T-helper 1 cell (primary cell): ENCODE measurements at places on chromosomes 3 and 15.

DNA sequence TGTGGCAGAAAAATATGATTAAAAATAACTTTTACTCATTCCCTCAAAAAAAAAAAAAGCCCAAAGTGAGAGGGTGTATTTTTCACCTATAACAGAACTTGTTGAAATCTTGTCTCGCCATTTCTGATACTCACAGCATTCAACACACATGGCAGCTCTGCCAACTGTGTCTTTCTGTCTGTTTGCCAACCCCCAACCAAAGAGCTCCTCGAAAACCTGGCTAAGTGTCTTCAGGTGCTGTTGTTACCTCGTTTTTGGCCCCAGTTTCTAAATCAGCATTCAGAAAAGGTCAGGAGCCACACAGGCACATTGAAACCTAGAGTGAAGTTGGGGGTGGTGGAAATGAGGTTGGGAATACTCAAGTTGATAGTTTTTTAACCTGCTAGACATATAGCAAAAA lies 123.5 kb downstream of the TMEM108 start:
- no peak for DNase-seq

DNA sequence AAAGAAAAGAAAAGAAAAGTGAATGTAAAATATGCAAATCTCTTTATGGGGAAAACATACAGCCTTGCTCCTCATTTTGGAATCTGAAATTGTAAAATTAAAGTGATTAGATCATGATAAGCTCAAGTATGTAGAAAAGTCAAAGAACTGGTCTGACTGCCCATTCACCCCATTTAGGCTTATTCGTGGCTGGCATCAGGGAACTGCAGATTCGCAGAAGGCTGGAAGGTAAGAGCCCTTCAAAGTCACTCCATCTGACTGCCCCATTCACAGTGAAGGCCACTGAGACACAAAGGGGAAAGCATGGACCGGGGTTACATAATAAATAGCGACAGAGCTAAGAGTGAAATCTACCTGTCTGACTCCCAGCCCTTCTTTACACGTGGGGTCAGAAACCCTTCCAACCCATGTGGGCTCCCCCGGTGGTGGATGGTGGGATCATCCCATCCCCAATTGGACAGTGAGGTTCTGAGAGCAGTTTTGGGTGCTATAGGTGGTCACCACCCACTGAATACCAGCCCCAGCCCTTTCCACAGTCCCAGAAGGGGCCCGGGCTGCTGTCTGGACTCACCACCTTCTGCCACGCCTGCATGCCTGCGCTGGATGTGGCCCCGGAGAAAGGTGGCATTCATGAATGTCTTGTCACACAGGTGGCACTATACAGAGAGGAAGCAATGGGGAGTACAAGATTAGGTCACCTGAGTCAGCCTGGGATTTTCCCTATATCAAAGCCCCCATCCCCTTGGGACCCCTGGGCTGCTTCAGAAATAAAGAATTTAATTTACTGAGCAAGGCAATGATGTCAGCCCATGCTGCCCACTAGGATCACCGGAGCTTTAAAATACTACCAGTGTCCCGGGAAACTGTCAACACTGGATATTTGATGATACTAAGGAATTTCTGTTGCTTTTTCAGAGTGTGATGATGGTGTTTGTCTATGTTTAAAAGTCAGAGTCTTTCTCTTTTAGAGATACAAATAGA lies 17.9 kb downstream of the DZIP1L start:
- DNase-seq, result no peak

DNA sequence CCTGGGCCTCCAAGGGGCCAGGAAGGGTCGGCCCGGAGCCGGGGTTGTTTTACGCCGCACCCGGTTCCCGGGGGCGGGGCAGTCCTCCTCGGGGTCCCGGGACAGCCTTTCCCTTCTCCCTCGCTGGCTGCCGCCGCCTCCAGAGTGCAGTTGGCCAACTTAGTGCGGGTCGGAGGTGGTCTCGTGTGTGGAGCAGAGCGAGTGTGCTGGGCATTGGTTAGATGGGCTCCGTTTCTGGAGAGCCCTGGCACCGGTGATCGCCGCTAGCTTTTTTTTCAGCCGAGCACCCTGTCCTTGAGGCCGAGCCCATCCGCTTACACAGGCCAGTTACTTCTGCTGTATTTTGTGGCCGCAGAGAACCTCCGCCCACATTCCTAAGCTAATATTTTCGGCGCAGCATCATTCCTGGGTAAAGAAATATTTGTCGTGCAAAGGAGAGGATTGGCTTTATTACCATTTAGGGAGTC lies 585 bp downstream of the KIF23 start:
- DNase-seq, result no peak

DNA sequence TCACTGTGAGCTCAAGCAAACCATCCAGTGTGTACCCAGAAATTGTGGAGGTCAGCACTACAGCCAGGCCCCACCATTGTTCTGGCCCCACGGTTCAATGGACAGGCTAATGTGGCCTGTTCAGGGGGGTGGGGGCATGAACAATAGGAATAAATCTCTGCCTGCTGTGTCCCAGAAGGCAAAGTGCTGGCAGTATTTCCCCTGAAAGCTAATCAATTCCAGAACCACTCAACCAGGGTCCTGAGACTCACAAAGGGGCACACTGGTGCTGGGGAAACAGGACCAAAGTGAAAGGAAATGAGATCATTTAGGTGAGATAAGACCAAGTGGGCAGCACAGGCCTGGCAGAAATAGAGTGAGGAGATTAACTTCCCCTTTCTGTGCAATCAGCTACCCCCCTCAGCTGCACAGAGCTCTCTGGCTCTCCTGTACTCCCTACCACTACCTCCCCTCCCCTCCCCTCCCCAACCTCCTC lies 11.5 kb downstream of the CRYGS start:
- DNase-seq, result no peak

GRCh38 chr3:147392625-147392946 lies 13.8 kb downstream of the ZIC4 start:
- no peak for DNase-seq

DNA sequence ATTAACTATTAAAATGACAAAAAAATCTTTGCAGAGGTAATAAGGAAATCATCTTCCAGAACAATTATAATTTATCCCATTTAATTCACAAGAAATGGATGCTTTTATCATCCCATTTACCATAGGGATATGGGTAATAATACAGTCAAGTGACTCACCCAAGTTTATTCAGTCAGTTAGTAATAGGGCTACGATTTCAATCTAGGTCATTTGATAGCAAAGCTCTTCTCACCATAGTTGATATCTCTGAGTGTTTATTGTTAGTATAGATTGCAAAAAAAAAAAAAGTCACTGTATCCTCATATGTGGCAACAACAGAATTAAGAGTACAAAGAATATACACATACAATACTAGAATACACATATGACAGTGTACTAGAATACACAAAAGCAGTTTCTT lies 797.1 kb downstream of the ROBO1 start:
- DNase-seq, result no peak

DNA sequence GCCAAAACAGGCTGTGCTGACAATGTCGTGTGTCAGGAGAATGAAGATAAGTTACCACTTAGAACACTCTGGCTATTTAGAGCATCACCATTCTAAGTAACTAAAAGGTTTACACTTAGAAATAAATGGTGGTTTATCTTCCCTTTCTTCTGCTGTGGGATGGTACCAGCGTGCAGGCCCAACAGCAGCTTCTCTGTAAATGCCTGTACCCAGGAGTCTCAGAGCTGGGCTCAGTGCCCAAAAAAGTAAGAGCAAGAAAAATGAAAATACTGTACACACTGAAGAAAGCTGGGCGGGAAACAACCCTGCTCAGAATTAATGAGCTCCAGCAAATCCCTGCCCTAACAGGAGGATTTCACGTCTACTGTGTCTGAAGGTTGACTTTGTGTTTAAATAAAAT lies 206.5 kb downstream of the MFSD1 start:
- no peak for DNase-seq
